GM12878 (cell line): ENCODE measurements at places on chromosomes 11 and 22. TPM values are rescaled to one million over a fixed set of nuclear protein-coding genes. Genes with fewer than 3 reads are reported as not detected.

DNA sequence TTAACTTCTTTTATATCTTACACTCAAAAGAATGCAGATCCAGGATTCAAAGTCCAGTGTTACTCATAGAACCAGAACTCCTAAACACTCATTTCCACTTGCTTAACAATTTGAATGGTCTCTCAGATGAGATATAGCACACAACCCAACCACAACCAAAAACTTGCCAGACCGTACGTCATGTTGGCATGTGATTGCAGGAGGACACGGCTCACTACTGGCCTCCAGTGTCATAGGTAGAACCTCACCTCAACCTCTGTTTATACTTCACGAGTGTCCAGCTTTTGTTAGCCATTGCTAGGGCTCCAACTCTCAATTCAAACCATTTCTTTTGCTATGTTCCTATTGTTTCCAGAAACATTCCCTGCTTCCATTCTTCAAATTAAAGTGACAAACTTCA is 58.5 kb upstream of the PDGFD start:
- H3K4me3 ChIP-seq, result no peak overlapping the region
- H3K4me1 ChIP-seq, result no peaks in the 10 kb centered on the region
- no peak for DNase-seq
- no peaks in the 10 kb centered on the region for H3K36me3 ChIP-seq

The MMP11 gene
- 0.41 and 0.48 TPM in 2 replicates for total RNA-seq

DNA sequence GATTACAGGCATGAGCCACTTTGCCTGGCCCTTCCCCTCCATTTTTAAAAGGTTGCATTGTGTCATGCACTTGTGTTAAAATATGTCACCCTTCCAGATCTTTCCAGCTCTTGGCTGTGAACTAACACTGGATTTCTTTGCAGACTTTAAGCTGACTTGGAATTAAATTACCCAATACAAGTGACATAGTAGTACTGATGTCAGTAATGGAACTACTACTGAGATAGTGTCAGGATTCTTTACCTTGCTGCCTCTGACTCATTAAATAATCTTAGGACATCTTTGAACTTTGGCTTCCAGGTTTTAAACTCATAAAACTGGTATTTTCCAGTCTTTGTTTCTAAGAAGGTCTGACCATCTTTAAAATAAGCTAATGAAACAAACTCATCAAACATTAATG is 51.8 kb upstream of the OR4B1 start:
- H3K27ac ChIP-seq, result no peak overlapping the region
- no peaks in the 10 kb centered on the region for H3K36me3 ChIP-seq
- H3K27me3 ChIP-seq, result no peaks in the 10 kb centered on the region
- no peak overlapping the region for H3K4me3 ChIP-seq
- 0 out of 2 replicates have a peak, but pooled peaks cover 4% of the 10 kb centered on the region for H3K4me1 ChIP-seq
- no peak for DNase-seq

DNA sequence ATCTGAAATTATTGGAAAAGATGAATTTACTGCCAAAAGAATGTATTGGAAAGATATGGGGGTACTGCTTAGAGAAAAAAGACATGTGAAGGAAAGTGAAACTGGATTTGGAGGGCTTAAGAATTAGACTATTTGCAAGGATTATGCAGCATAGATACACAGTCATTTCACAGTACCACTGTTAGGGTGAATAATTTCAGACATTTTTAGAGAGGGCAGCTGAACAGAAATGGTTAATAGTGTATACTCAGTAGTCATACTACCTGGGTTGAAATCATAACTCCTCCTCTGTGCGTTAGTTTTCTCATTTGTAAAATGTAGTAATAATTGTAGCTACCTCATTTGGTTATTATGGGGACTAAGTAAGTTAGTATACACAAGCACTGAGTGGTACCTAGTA is 33.0 kb downstream of the GAS2 start:
- no peak overlapping the region for H3K4me3 ChIP-seq
- no peak overlapping the region for H3K27ac ChIP-seq
- H3K36me3 ChIP-seq, result no peaks in the 10 kb centered on the region
- no peaks in the 10 kb centered on the region for H3K4me1 ChIP-seq
- DNase-seq, result no peak

DNA sequence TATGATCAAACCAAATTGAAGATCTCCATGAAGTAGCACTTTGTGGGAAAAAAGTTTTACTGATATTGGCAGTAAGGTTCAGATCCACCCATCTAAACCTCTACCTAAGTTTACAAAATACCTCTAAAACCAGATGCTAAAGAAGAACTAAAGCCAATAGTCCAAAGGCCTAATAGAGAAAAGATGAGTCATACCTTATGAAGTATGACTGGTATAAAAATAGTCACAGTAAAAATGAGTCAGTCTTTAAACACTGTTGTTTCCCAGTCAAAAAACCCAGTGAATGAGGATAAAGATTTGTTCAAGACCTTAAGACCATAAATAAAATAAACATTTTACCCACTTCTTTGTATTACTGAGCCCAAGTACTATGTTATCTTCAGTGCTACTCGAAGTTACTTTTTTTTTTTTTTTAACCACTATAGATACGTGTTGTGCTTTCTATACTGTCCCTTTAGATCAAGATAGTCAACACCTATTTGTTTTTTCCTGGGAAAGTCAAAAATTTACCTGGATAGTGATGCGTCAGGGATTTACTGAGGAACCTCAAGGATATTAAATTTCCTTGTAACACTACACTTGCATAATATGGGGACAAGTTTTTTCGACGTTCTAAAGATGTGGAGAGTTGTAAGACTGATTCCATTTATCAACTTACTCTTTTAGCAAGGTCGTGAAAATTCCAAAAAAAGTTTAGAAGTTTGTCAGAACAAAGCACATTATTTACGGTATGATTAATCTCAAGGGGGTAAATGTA is 87.3 kb downstream of the CCDC73 start:
- H3K36me3 ChIP-seq, result no peaks in the 10 kb centered on the region
- no peak overlapping the region for H3K27ac ChIP-seq
- H3K4me1 ChIP-seq, result peaks cover 3% of the 10 kb centered on the region; the same call in 1 of the 2 replicates
- no peaks in the 10 kb centered on the region for H3K27me3 ChIP-seq

The TRIM29 gene
- total RNA-seq, result not detected in 2 replicates

The UPK3A gene
- total RNA-seq, result not detected in 2 replicates

The LDHAL6A gene
- total RNA-seq, result not detected in 2 replicates

DNA sequence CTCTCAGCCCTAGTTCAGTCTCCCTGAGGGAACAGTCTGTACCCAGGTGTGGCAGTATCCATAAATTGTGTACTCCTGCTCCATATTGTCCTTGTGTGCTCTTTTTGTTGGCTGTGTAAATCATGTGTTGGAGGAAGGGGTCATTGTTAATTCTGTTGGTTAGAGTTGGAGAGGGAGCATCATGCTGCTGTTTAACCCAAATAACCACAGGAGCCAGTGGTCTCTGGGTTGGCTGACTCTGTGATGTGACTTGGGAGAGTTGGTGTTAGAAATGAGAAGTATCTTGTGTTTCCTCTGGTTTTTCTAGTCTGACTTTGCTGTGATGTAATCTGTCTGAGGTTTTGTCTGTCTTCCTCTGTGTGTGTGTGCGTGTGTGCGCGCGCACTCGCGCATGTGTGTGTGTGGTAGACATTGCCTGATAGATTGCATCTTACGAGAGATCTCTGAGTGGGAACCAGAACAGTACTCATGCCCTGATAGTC is 30.5 kb downstream of the CTNND1 start:
- H3K36me3 ChIP-seq, result peaks cover 12% of the 10 kb centered on the region; the same call in 1 of the 2 replicates
- H3K4me3 ChIP-seq, result peak overlapping the region; percentile 34; the same call in 1 of the 2 replicates
- H3K4me1 ChIP-seq, result peaks cover 42% of the 10 kb centered on the region
- DNase-seq, result peak; percentile 93
- peak overlapping the region; percentile 52 for H3K27ac ChIP-seq

GRCh38 chr11:15920856-15921629 is 435.3 kb downstream of the SOX6 start:
- no peak for DNase-seq
- H3K27me3 ChIP-seq, result no peaks in the 10 kb centered on the region

- no peak overlapping the region for H3K27ac ChIP-seq
- H3K36me3 ChIP-seq, result no peaks in the 10 kb centered on the region
- H3K4me3 ChIP-seq, result no peak overlapping the region
- H3K4me1 ChIP-seq, result no peaks in the 10 kb centered on the region
- DNase-seq, result no peak
Measured at GRCh38 chr11:14212986-14213385, 146.0 kb downstream of the RRAS2 start.

- H3K4me1 ChIP-seq, result no peaks in the 10 kb centered on the region
- H3K4me3 ChIP-seq, result no peak overlapping the region
- no peaks in the 10 kb centered on the region; the same call in 1 of the 2 replicates for H3K27me3 ChIP-seq
- H3K36me3 ChIP-seq, result no peaks in the 10 kb centered on the region
Measured at GRCh38 chr11:125930076-125930450, 15.8 kb upstream of the VSIG10L2 start.

- DNase-seq, result no peak
- peaks cover 3% of the 10 kb centered on the region; the same call in 1 of the 2 replicates for H3K27me3 ChIP-seq
- peaks cover 3% of the 10 kb centered on the region; the same call in 1 of the 2 replicates for H3K4me1 ChIP-seq
- no peaks in the 10 kb centered on the region for H3K36me3 ChIP-seq
- H3K4me3 ChIP-seq, result no peak overlapping the region
Measured at GRCh38 chr22:23065495-23066122, 4.7 kb upstream of the GNAZ start.

The MRGPRF gene
- total RNA-seq, result not detected in 2 replicates

GRCh38 chr22:29268511-29269229 is 602 bp downstream of the EWSR1 start:
- DNase-seq, result no peak
- H3K4me1 ChIP-seq, result peaks cover 3% of the 10 kb centered on the region; the same call in 1 of the 2 replicates
- H3K4me3 ChIP-seq, result peak overlapping the region; percentile 96
- peaks cover 13% of the 10 kb centered on the region for H3K36me3 ChIP-seq

DNA sequence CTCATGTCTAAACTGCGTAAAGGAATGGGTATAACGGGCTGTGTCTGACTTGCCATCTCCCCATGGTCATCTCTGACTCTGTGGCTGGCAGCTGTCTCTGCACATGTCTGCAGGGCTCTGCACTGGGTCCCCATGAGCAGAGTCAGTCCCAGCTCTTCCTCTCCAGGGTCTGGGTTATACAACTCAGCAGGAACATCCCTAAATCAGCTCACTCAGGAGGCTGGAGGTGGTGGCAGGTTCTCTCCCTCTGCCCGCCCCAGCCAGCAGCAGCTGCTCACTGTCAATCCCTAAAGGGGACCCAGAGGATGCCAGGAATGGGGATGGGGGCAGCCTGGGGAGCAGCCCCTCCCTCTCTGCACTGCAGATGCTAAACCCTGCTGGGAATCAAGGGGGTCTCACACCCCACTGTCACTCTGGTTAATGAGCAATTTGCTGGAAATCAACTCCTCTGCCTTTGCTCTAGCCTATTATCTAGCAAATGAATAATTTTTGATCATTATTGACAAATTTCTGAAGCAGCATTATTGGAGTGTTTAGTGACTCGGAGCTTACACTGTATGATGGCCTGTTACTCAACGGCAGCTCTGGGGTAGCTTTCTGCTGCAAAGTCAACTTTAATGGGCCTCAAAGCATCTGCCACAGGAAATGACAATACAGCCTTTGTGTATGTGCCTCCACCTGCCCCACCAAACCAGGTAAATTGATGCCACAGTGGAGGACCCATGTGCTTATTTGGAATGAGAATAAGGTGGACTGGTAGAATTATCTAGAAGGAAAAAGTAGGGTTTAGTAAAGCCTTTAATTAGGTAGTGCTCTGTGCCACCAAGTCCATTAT is 55.7 kb upstream of the SHANK2 start:
- H3K27ac ChIP-seq, result no peak overlapping the region
- DNase-seq, result no peak
- no peaks in the 10 kb centered on the region; the same call in 1 of the 2 replicates for H3K27me3 ChIP-seq
- H3K4me1 ChIP-seq, result no peaks in the 10 kb centered on the region
- H3K36me3 ChIP-seq, result no peaks in the 10 kb centered on the region
- H3K4me3 ChIP-seq, result no peak overlapping the region

The HSD17B12 gene
- 59.5 and 68.2 TPM in 2 replicates for total RNA-seq

DNA sequence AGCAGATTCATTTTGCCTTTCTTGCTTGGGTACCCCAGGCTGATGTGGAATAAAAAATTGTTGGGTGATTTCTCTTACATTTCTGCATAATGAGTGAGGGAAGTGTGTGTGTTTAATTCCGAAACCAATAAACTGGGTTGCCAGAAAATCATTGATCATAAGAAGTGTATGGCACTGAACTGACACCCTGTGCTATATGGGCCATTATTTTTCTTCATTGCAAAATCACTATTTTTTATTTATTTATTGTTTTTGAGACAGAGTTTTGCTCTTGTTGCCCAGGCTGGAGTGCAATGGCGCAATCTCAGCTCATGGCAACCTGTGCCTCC is 14.6 kb upstream of the HIKESHI start:
- peak overlapping the region; percentile 10; the same call in 1 of the 2 replicates for H3K27ac ChIP-seq
- DNase-seq, result no peak
- no peak overlapping the region for H3K4me3 ChIP-seq

The YPEL4 gene
- 0.13 TPM in 1 of 2 replicates, not detected in the other for total RNA-seq

DNA sequence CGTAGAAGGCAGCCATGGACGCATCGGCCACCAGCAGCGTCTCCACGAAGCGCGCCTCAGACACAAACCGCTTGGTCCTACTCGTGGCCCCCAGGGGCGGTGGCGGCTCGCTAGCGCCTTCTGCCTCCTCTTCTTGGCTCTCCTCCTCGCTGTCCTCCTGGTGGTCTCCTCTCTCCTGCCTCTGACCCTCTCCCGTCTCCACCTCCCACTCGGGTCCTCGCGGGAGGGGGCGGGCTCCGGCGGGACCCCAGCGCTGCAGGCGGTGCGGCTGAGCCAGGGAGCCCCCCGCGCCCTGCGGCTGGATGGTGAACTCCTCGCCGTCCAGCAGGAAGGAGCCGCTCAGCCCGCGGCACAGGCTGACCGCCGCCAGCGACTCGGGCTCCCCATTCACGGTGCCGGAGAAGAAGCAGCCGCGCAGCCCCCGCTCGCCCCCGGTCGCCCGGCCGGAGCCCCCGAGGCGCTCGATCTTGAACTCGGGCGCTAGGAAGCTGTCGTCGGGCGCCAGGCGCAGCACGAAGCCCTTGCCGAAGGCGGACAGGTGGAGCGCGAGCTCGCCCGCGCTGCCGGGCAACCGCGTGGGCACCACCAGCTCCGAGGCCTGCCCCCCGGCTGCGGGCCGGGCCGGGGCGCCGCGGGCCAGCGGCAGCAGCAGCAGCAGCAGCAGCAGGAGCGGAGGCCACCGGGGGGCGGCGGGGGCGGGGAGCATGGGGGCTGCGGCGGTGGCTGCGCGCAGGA is 661 bp downstream of the ADAMTS8 start:
- H3K36me3 ChIP-seq, result no peaks in the 10 kb centered on the region
- no peak overlapping the region for H3K4me3 ChIP-seq
- no peak for DNase-seq
- no peak overlapping the region for H3K27ac ChIP-seq
- no peaks in the 10 kb centered on the region for H3K4me1 ChIP-seq
- peaks cover 15% of the 10 kb centered on the region for H3K27me3 ChIP-seq

DNA sequence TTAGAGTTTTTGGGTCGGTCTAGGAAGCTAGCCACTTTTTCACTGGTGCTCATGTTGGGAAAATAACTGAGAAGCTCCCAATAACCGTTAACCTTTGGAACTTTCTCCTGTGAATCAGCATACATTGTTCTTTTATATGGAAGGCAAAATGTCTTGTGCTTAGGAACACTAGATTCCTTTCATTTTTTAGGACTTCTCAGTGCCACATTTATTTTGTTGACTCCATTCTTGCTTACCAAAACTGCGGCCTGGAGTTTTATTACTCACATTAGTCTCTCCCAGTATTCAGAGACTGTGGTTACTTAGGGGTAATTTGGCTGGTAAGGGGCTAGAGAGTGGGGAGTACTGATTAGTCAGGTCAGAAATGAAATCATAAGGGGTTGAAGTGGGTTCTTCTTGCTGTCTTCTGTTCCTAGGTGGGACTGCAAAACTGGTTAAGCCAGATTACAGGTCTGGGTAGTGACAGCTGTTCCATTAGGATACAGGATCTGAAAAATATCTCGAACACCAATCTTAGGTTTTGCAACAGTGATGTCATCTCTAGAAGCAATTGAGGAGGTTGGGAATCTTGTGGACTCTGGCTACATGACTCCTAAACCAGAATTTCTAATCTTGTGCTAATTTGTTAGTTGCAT is 631.4 kb upstream of the LUZP2 start:
- H3K4me1 ChIP-seq, result no peaks in the 10 kb centered on the region
- H3K27me3 ChIP-seq, result no peaks in the 10 kb centered on the region
- no peaks in the 10 kb centered on the region for H3K36me3 ChIP-seq
- H3K4me3 ChIP-seq, result no peak overlapping the region
- no peak overlapping the region for H3K27ac ChIP-seq
